ENCODE measurements at places on chromosomes 4 and X.
A peak's percentile ranks its signal among the peaks of the same experiment; 100 is the strongest.

DNA sequence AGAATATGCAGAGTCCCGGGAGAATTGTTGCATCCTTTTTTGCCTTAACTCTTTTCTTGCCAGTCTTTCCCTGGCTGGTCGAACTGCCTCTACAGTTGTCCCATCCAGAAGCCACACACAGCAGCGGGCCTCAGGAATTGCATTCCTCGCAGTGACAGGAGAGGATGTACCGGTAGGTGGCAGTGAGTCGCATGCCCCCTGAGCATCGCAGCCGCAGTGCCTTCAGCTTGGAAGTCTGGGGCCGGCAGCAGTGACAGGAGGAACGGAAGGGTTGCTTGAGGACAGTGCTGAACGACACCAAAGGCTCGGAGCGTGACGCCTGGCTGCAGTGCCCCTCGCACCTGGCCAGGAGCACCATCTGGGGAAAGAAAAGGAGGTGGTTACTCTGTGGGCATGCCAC is 23.5 kb downstream of the NDP start:
- peak; percentile 11 for DNase-seq

DNA sequence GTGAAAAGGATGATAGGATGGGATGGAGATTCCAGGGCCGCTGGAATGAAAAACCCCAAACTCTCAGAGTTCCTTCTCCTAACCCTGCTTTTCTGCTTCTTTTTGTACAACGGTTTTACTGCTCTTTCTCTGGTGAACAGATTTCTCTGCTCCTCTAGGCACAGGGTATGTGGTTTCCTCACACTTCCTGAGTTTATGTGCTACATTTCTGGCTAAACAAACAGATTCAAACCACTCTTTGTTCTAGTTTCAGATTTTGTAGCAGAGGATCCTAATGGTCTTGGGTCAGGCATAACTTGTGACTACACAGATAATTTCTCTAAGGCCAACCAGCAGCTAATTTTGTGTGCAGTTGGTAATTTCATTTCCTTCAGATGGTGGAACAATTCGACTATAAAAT is 52.6 kb downstream of the OSTC start:
- no peak for DNase-seq

DNA sequence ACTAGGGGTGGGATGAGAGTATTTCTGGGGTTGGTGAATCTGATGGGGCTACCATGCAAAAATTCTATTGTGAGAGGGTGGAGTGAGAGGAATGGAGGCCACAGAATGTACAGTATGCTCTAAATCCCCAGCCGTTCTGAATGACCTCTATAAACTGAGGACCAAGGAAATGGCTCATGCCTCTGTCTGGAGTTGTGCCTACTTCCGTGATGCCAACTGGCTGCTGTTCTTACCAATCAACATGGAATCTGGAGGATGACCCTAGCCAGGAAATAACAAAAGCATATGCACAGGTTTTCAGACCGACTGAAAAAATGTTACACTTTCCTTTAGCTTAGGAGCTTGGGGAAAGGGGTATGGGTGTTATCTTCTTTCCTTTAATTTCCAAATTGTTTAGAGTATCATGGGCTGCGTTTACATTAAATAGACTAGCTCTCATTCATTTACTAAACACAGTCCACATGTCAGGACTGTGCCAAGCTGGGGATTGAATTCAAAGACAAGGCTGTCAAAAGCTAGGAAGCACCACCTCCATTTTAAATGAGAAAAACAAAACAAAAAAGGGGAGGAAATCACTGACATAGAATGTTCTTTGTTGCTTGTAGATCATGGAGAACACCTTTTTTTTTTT is 20.2 kb upstream of the CCKAR start:
- DNase-seq, result no peak

DNA sequence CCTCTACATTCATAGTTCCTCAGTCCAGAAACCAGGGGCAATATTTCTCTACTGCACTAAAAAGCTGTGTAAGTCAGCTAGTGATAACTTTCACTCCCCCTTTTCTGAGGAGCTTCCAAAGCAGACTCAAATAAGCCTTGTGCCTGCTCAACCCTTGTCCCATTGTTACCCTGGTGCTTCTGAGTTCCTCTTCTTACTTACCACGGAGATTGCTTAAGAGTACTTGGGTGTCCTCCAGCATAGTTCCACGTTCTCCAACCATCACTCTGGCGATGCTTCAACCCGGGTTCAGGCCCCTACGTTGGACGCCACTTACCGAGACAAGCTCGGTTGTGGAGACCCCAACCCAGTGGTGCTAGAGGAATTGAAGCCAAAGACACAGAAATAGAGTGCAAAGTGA is 71.6 kb downstream of the ADAM29 start:
- DNase-seq, result no peak
